ENCODE measurements at places on chromosomes 1 and 21.

- no peak for DNase-seq
Measured at GRCh38 chr21:45148316-45148990, 74.1 kb downstream of the ADARB1 start.

DNA sequence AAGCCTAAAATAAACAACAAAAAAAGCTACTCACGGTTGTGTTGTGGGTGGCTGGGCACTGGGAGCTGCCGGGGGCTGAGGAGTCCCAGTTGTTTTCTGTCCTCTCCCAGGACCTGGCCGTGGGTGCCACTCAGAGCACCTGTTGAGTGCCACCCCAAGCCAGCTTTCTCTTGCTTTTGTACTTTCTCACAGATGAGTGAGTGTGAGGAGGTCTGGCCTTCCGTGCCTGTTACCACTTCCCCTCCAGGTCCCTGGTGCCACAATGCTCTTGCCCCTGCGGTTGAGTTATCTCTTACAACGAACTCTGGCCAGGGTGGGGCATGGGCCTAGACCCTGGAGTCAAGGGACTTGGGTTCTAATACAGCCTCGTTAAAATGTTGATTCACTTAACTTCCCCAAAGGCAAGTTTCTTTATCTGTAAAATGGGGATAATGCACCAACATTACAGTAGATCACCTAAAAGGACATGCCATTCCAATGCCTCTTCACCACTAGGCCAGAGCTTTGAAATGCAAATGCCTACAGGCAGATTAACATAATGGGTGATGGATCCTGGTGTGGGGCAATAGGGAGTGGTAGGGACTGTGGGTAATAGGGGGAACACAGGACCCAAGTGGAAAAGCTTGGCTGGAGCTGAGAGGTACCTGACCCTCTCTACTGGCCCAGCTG lies at the start of gene CNR2:
CNR2 (minus strand) TSS at position 151 of the 669 bp plus-strand sequence. CDS start 37,745 bp downstream, outside the sequence.
- DNase-seq: no peak

DNA sequence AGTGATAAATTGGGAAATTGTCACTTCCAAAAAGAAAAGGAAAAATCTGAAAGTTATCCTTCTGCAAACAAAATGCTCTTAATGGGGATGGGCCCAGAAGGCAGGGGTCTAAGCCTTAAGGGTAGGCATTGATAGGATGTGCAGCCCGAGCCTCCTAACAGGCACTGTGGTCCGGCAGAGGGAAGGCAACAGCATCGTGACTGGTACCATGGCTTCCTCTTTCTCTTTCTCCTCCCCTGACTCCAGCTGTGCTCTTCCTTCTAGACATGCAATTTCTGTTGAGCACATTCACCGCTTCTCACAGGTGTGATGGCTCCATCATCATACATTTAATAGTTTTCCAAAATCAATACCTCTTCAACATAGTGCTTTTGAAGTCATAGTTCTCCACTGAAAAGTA lies 91.5 kb downstream of the SELENOF start:
- DNase-seq: no peak

- DNase-seq: no peak
Measured at GRCh38 chr1:63793741-63794240, 20.0 kb downstream of the ROR1 start.

GRCh38 chr1:28971980-28972771 lies 57.8 kb downstream of the EPB41 start:
- DNase-seq: no peak

GRCh38 chr1:218846181-218846580 lies 327.5 kb upstream of the LYPLAL1 start:
- DNase-seq: no peak

DNA sequence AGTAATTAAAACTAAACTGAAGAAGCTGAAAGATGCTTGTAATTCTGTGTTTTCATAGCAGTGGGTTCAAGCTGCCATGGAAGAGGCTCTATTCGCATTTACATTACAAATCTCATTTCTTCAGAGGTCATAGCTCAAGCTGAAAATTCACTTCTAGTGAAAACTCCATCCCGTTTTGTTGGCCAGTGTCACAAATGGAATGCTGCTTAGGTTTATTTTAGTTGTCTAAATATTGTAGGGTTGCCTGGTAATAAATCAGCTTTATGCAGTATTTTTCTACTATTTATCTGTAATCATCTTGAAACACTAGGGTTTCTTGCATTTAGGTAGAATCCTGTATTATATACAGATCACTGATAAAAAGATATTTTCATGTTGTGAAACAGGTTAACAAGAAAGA lies 240.6 kb downstream of the PTBP2 start:
- DNase-seq: no peak

- no peak for DNase-seq
Measured at GRCh38 chr1:106680216-106680615, 376.3 kb upstream of the PRMT6 start.

DNA sequence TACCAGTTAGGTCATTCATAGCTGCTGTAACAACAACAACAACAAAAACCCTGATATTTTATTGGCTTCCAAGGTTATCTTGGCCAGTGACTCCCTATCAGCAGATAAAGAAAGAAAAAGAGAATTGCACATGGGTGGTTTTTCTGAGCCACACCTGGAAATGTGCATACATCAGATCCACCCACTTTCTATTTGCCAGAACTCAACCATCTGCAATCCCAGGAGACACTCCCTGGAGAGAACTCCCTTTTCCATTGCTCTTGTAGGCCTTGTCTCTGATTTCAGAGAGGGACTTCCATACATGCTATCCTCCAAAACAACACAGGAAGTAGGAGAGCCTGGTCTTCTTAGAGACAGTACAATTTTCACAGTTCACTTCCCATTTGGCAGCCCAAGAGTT lies 74.9 kb upstream of the ZC3H11B start:
- no peak for DNase-seq

DNA sequence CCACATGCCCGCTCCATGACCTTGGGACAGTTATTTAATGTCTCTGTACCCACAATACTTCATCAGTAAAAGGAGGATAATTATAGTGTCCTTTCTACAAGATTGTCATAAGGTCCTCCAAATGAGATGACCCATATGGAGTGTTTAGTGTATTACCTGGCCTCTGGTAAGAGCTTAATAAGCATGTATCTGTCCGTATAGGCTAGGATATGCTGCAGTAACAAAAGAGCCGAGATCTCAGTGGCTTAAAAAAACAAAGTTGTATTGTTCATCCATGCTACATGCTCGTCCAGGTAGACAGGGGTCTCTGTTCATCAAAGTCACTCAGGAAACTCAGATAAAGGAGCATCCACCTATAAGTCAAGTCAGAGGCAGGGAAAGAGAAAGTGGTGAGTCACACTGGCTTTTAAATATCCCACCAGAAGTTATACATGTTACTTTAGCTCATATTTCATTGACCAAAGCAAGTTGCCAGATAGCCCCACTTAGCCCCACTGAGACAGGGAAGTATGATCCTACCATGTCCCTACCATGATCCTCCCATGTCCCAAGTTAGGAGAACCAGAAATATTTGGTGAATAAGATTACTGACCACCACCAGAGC lies 53.0 kb upstream of the KAZN start:
- DNase-seq: no peak

GRCh38 chr1:17056551-17056950 lies 2.7 kb upstream of the SDHB start:
- DNase-seq: no peak

DNA sequence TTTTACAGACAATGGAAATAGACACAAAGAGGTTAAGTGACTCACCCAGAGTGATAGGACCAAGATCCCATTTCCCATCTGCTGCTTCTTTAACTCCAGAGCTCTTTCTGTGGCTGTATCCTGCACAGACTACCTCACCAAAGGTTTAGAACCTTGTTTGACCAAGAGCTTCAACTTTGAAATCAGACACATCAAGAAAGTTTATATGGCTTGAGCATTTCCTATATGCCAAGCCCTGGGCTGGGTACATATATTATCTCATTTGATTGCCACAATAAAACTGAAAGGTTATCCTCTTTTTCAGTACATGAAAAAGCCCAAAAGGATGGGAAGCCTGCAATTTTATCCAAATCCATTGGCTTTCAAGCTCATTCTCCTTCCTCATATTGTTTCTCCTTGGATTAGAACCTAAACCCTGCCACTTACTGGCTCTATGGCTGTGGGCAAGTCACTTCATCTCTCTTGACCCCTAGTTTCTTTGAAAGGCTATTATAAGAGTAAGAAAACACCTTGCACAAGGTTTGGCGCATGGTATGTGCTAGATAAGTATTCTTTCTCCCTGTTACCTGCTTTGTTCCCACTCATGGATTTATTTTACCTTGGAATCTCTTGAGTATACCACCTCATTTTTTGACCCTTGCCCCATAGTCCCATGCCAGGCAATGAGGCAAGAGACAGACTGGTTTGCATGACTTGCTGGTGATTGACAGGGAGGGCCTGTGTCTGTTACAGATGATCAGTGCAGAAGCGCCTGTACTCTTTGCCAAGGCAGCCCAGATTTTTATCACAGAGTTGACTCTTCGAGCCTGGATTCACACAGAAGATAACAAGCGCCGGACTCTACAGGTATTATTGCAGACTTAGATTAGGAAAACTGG lies 34.5 kb upstream of the KCNQ4 start:
- no peak for DNase-seq

GRCh38 chr1:101697072-101697471 lies 299.7 kb downstream of the OLFM3 start:
- DNase-seq: no peak

DNA sequence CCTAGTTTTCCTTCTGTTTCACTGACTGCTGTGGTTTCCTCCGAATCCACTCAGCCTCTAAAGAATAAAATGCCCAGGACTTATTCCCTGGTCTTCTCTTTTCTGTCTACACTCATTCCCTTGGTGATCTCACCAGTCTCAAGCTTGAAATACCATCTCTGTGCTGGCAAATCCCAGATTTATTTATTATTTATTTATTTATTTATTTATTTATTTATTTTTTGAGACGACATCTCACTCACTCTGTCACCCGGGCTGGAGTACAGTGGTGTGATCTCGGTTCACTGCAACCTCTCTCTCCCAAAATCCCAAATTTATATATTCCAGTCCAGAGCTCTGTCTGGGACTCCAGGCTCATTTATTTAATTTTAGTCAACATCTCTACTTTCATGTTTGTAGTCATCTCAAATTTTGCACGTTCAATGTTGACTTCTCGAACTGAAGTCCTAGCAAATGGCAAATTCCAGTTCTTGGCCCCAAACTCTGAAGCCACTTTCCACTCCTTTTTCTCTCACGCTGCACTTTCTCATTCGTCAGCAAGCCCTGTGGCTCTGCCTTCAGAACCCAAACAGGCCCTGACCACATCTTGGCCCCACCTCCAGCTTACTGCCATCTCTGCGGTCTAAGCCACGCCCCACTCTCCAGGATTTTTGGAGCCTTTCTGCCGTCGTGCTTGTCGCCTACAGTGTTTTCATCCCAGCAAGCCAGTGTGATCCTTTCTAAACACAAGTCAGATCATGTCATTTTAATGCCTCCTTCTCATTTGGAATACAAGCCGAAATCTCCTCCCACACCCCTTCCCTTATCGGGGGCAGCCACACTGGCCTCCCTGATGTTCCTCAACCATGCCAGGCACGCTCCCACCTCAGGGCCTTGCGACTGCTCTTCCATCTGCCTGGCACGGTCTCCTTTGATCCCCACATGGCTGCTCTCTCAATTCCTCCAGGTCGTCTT lies 14.2 kb upstream of the TENT5B start:
- DNase-seq: no peak
